ENCODE measurements at places on chromosomes 11 and 22.

DNA sequence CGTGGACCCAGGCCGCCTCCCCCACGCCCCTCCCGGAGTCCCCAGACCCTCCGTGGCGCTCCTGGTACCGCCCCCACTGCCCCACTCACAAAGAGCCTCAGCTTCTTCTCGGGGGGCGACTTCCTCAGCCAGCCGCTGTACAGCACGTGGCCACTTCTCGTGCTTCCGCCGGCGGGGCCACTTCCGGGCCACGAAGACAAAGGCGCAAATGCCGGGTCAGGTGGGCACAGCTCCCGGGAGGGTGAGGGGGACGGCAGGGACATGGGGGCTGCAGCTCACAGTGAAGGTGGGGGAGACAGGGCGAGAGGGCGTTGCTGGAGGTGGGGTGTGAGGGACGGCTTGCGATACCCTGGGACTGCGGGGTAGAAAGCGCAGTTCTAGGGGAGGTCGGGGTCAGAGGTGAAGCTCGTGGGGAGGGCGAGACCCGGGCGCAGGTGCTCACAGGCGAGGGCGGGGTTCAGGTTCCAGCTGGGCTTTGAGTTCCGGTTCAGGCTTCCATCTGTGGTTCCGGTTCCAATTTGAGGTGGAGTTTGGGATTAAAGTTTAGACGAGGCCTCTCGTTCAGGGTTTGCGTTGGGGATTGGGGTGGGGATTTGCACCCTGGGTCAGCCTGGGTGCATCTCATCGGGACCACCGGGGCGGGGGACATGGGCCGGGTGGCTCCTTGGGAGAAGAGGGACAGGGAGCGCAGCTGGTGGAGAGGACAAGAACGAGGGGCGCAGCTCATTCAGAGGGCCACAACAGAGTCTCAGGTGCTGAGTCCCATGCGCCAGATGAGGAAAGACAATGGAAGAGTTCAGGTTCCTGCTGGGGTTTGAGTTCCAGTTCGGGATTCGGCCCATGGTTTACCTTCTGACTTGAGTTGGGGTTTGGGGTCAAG is at the start of gene GAB4:
Gene GAB4, minus strand, starts transcription at position 371 of the 880 bp plus-strand sequence. Its CDS starts 108 bp downstream, at position 263.
- no peak for DNase-seq

DNA sequence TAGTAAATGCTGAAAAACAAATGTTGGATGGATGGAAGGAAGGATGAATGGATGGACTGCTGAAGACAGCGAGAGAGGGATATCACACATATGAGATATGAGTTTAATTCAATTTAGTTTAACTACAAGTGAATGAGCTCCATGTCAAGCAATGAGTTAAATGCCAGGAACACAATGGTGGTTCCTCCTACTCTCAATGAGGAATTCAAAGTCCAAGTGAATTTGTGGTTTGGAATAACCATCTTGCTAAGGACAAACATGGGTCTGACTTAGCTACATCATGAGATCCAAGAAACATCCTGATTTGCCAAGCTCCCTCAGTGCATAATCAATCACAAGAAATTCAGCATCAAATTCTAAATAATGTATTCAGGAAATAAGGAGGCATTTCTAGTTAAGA is 26.1 kb upstream of the PPP2R1B start:
- no peak for DNase-seq

- no peak for DNase-seq
Measured at GRCh38 chr11:134572741-134573675, 161.0 kb upstream of the B3GAT1 start.

- DNase-seq: no peak
Measured at GRCh38 chr11:19670030-19670791, 42.4 kb upstream of the NAV2 start.

- peak; percentile 69 for DNase-seq
Measured at GRCh38 chr11:5624489-5625279, at the start of gene TRIM34. Gene TRIM34, plus strand, starts transcription at chr11:5625001. Its CDS starts 7,331 bp downstream, at chr11:5632332.

DNA sequence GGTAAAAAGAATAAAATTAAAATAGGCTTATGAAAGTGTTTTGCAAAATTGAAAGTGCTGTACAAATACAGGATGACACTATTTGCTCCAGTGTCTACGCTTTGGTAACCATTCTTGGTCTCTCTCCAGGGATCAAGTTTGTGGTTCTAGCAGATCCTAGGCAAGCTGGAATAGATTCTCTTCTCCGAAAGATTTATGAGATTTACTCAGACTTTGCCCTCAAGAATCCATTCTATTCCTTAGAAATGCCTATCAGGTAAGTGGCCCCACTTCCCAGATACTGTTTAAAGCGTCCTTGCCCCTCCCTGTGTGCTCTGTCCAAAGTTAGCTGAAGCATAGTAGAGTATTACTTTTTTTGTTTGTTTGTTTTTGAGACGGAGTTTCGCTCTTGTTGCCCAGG is 3.1 kb downstream of the TRAPPC4 start:
- DNase-seq: no peak

GRCh38 chr11:129987950-129988349 is 14.7 kb downstream of the PRDM10 start:
- DNase-seq: no peak

DNA sequence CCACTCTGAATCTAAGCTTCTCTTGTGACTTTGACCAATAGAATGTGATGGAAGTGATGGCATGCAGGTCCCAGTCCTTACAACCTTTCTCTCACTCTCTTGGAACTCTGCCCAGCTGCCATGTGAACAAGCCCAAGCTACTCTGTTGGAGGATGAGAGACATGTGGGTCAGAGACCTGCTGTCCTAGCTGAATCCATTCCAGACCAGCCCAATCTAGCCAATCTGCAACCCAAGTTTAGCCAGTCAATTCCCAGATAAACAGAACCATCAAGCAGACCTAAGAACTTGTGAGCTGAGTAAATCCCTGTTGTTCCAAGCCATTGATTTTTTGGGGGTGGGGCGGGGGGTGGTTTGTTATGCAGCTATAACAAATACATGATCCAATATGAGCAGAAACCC is 69.2 kb upstream of the GRK3 start:
- DNase-seq: no peak

DNA sequence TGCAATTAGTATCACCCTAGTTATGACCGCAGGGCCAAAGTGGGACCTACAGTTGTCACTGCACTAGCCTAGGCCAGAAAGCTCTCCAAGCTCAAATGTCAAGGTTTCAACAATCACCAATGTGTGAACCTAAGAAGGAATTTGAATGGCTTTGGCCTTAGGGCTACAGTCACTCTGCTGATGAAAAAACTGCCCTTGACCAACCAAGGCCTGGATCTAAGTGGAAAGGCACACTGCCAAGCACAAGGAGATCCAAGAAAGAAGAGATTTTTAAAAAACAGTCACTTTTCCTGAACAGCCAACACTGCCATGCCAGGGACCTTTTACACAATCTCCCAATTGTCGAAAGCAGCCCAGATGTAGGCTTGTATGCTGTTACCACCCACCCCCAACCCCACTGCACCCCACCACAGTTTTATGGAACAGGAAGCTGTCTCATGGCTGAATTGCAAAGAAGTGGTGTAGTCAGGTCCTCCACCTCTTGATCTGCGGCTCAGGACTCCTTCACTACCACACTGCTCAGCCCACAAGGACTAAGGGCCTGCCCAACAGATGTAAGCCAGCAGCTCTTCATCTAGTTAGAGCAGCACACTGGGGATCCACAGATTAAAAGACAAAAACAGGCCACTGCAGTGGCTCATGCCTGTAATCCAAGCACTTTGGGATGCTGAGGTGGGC is 32.9 kb downstream of the SMCO4 start:
- no peak for DNase-seq

DNA sequence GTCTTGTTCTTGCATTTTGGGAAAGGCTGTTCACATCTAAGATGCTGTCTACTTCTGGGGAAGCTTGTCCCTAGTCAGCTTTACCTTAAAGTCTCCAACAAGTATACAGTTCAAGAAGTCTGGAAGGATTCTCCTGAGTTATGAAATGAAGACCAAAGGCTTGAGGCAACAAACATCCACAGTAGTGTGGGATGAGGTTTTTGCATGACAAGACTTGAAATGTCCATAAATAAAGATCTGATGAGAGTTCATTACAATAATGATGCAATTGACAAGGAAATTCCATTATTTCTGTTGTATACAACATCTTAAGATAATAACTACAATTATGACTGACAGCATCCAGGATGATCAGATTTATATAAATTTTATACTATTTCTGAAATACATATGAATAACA is 21.3 kb upstream of the KDM4E start:
- DNase-seq: no peak

DNA sequence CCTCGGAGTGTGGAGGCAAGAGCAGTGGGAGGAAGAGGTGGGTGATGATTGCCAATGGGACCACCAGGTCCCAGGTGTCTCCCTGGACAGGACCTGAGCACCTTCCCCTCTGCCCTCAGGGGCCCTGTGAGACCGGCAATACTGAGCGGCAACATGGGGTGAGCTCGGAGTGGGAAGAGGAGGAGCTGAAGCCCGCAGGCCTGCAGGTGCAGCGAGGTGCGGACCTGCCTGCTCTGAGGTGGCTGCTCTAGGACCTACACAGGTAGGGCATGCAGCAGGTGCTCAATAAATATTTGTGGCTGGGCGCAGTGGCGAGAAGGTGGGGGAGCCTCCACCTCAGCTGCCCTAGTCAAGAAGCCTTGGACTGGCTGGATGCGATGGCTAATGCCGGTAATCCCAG is 12.2 kb upstream of the SUN2 start:
- DNase-seq: no peak

DNA sequence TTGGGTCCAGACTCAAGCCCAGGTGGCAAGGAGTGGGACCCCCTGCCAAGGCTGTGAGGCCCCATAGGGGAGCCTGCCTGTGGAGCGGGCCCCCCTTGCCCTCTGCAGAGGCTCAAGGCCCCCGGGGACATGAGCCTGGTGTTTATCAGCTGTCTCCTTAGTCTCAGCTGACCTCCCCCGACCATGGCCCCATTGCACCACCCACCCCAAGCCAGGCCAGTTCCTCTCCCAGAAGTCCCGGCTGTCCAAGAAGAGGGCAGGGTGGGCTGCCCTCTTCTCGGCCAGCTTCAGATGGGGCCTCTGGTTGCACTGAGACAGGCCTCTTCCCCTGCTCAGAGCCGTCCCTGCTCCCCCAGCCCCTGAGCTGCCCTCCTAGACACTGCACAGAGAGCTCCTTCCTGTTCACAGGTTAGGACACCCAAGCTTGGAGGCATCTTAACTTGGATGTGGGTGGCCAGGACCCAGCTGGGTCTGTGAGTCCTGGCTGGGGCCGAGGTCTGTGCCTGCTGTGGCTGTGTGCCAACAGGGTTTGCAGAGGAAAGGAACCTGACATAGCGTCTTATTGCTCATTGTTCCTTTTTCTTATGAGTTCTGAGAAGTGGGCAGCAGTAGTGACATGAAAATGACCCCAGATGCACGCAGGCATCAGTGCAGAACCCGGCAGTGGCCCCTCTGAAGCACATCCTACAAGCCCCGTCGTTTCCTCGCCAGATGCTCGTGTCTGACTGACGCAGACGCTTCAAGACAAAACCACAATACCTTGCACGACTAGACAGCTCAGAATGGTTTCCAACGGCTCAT is 5.4 kb downstream of the TRABD start:
- peak; percentile 93 for DNase-seq

DNA sequence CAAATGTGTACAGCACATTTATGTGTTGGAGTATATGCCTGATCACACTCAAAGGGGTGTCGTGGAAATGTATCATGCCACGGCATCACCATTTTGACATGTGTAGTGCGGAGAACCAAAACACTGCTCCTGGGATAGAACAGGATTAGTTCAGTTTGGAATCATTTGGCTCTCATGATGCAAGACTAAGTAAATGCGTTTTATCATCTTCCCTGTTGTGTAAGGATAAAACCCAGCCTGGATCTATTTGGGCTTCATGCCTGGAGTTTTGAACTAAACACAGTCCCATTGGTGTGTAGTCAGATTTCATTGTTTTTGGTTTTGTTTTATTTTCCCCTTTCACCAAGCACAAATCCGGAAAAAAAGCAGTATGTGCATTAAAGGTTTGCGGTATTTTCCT is 574.3 kb downstream of the NTM start:
- no peak for DNase-seq

- DNase-seq: no peak
Measured at GRCh38 chr11:9982796-9983579, 311.0 kb downstream of the SBF2 start.

DNA sequence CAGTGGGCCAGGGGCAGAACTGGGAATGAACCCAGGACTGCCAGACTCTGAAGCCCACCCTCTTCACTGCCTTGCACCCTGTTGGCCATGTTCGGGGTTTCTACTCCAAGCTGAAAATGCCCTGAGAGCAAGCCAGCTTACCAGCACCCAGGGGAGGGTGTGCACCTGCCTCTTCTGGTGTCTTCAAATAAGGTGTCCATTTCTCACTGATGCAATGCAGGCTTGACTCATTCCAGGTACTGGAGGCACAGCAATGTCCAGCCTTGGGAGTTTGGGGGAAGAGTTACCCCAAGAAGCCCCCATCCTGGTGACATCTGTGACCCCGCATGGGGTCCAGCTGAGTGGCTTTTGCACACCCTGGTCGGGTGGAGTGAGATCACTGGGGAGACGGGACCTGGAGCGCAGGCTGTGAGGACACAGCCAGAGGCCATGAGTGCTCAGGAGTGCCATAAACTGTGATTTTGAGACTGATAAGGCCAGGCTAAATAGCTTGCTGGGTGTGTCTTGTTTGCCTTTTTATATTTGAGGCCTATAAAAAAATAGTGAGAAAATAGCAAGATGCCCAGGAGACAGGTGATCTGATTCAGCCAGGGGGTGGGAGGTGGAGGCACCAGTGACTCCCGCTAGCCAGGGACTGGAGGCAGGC is 4.6 kb upstream of the CERK start:
- no peak for DNase-seq

- no peak for DNase-seq
Measured at GRCh38 chr11:133443206-133443747, 89.0 kb downstream of the OPCML start.

- DNase-seq: peak; percentile 20
Measured at GRCh38 chr11:6438979-6439571, 1.7 kb downstream of the HPX start.

GRCh38 chr11:83140691-83141455 is 16.1 kb upstream of the PCF11 start:
- DNase-seq: no peak

DNA sequence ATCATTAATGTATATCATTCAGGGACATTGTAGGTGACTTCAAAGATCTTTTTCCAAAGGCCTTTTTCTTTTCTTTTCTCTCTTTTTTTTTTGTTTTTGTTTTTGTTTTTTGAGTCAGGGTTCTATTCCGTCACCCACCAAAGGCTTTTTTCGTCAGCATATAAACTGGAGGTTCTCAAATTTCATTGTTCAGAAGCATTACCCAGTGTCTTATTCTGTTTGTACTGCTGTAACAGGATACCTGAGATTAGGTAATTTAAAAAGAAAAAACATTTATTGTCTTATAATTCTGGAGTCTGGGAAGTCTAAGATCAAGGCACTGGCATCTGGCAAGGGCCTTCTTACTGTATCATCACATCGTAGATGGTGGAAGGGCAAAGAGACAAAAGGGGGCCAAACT is 6.4 kb upstream of the SYT9 start:
- DNase-seq: no peak

GRCh38 chr11:68976095-68976494 is 4.7 kb downstream of the MRGPRD start:
- no peak for DNase-seq

All from CD4-positive, alpha-beta T cell treated with Interferon gamma for 1 hour (primary cell).